Stimulated activated CD4-positive, alpha-beta T cell treated with anti-CD3 and anti-CD28 coated beads, Interleukin-4, amount 100 ng/mL, for 4 hours (primary cell): ENCODE measurements at places on chromosomes 11 and 22.

- DNase-seq = no peak
These were observed 9.0 kb upstream of the FTH1 start for GRCh38 chr11:61976420-61976800.

- no peak for DNase-seq
These were observed 59.5 kb downstream of the TRIM29 start for GRCh38 chr11:120078397-120078796.

DNA sequence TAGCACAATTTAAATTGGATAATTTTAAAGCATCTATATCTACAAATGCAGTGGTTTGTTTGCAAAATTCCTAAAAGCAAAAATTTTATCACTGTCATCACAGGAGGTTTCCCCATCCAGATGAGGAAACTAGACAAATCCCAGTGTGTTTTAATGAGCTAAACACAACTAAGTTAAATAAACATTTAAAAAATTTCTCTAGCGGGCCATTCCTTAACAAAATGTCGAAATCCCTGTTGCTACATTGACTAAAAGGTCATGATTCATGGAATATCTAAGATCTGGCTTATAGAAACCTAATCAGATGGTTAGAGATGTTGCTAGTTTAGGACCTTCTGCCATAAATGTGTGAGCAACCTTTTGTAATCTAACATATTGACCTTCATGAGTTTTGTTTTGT, 107.3 kb upstream of the BDNF start:
- no peak for DNase-seq

DNA sequence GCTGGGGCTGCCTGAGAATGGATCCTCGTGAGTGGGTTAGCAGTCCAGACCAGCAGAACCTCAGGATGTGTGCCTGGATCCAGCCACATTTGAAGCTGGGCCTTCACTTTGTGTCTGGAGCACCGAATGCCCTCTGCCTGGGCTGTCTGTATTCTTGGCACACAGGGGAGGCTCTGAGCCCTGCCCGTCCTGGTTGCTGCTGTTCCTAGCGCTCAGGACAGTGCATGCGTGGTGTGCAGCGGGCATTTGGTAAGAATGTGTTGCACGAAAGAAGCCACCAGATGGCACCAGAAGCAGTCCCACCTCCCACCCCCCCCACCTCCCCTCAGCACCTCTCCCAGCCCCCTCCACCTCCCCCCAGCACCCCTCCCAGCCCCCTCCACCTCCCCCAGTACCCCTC, 4.1 kb upstream of the MAPK11 start:
- DNase-seq = peak; percentile 40

- DNase-seq = no peak
These were observed at the start of gene CARNS1 for GRCh38 chr11:67415501-67416304. TSS of gene CARNS1 (plus strand) at chr11:67415678. CDS start at chr11:67416200, 522 bp downstream.

- DNase-seq = no peak
These were observed 6.5 kb downstream of the MRPL23 start for GRCh38 chr11:1953489-1954266.

DNA sequence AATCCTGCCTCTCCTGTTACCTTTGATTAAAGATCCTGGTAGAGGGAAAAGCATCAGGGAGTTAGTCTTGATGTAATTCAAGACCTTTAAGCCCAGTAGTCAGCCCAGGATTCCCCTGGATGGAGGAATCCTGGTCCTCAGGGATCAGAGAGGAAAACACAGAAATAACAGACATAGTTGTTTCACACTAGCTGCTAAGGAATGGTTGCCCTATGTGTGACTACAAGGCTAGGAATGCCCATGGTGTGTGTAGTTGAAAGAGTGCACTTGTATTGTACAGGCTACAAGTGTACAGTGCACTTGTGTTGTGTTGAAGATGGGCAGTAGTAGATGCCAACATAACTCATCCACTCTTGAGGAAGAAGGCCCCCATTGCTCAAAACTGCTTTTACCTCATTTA, 226.8 kb downstream of the AASDHPPT start:
- no peak for DNase-seq

DNA sequence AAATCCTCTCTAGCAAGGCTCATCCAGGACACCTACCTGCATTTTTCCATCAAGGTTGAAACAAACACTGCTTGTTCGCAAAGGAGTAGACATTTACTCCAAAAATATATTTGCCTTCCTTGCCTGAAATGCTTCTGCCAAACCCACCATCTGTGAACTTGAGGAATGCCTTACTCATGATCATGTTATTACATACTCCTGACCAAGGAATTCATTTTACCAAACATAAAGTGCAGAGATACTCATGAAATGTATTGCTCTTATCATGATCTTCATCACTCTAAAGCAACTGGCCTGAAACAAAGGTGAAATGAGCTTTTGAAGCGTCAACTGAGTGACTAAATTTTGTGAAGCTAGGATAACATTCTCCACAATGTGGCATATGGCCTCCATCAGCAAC, 243.1 kb upstream of the CCDC179 start:
- DNase-seq = no peak

DNA sequence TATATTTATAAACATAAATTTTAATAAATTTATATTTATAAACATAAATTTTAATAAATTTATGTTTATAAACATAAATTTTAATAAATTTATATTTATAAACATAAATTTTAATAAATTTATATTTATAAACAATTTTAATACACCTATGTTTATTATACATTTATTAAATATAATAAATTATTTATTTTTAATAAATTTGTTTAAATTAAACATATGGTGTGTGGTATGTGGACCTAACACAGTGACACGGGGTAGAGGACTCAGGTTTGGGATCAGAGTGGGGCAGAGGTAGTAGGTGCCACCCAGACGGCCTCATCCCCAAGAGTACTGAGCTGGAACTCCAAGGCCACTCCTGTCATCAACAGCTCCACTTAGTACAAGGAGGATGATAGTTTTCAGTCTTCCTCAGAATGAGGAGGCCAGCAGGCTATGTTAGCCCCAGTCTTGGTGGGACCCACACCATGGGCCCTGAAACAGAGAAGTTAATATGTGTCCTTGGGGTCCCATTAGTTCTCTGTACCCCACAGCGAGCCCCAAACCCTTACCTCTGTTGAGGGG, 46.7 kb upstream of the BID start:
- DNase-seq = no peak

DNA sequence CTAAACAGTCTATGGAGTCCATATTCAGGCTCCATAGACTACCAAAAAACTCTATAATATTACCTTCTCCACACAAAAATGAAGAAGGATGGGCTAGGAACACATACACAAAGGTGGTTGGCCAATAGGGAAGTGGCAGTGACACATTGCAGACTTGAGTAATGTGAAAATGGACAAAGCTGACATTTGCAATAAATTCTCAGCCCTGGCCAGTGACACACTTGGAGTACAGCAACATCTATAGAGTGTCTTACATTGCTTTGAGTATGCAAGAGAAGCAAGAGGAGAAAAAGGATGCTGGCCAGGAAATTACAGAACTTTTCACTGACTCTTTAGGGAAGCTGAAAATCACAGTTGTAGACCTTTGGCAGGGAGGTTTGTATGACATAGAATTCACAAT, 7.3 kb upstream of the OR52W1 start:
- no peak for DNase-seq

DNA sequence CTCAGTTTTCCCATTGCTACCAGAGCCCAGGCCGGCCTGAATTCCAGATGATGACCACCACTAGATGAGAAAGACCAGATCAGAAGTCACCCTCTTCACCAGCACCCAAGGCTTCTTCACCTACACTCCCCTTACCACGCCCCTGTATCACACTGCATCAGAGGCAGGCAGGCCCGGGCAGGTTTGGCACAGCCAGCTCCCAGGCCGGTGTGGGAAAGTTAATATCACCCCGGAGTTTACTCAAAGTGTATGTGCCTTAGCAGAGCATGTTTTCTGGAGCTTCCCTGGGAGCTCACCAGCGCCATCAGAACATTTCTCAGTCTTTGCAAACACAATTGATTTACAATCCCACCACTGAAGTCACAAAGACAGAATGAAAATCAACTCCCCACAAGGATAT, 47.5 kb upstream of the POU2AF1 start:
- DNase-seq = no peak

DNA sequence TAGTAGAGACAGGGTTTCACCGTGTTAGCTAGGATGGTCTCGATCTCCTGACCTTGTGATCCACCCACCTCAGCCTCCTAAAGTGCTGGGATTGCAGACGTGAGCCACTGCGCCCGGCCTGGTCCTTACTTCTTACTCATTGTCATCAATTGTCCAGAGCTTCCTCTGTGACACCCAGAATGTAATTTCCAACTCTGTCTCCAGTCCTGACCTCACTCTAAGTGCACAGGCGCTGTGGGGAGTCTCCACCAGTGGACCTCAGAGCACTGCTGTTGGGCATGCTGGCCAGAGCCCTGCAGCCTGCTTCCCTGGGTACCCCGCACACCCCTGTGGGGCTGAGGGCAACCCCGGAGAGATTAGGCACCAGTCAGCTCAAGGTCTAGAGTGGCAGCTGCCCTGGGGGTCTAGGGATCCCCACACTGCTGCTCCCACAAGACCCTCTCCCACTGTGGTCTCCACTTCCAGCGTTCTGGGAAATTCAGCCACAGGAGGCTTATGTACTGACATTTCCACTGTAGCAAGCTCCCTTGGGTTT, 1140.3 kb downstream of the TBC1D22A start:
- DNase-seq = no peak

DNA sequence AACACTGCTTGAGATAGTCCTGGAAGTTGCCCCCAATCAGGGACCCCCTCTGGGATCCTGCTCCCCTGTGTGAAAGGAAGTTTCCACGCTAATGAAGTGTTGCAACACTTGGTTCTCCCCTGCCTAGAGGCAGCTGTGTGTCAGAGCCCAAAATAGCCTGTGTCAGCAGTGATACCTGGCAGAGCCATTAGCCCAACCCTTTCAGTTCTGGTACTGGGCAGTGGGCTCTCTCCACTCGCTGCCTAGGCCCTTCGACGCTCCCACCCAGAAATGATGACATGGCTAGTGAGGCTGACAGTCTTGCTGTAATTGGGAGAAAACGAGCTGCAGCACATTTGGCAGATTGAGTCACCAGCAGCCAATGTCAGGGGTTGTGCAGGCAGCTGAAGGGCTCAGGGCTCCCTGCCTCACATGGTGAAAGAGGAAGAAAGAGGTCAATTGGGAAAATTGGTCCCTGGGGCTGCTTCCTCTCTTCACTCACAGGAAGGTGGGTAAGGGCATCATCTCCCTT, 1.4 kb upstream of the NXF1 start:
- no peak for DNase-seq

DNA sequence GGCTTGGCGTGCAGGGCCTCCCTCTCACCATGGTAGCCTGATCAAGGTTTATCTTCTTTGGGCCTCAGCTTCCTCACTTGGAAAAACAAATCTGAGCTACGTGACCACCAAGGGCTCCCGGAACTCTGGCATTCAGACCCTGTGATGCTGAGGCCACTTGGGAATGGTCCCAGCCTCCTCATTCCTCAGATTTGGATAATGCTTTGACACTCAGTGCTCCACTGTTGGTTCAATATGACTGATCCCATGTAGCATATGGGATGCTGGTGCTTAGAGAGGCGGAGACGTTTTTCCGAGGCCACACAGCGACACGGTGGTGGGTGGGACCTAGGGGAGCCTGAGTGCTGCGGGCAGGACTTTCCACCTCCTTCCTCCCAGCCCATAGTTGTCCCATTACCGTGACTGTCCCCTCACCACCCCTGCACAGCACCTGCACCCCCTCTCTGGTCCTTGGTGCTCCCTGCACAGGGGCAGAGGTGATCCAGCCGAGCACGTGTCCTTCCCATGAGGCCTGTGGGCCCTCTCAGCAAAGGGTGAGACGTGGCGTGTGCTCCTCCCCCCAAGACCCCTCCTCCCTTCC, 23.1 kb downstream of the MB start:
- no peak for DNase-seq

DNA sequence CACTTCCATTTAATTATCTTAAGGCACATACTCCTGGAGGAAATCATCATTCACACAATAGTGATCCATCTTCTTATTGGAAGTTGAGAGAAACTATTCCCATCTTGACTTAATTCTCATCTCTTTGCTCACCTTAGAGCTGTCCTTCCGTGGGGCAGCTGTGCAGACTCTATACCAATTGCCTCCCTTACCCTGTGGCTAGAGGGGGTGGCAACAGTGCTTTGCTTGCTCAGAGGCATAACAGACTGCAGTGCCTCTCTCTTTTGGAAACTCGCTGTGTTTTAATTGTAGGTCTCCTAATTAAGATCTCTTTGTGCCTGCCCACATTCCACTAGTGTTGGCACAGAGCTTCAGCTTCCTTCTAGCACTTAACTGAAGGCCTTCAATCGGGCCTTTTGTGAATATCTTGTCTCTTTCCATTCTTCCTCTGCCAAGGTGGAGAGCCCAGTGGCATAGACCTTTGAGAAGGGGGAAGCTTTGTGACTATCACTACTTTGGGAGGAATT, 5.5 kb downstream of the KMT2A start:
- no peak for DNase-seq

DNA sequence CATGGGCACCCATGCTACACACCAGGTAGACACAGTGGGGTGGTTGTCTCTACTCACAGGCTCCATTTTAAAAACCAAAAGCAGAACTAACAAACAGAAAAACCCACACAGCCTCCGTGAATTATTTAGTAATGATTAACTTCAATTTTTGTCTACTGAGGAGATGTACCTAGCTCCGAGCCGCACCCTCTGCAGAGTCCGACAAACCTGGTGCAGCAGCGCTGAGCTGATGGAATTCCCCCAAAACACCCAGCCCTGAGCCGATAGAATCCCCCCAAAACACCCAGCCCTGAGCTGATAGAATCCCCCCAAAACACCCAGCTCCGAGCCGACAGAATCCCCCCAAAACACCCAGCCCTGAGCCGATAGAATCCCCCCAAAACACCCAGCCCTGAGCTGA, 927.0 kb downstream of the BRD1 start:
- no peak for DNase-seq

GRCh38 chr11:10502770-10503169, 38.2 kb downstream of the RNF141 start:
- no peak for DNase-seq

DNA sequence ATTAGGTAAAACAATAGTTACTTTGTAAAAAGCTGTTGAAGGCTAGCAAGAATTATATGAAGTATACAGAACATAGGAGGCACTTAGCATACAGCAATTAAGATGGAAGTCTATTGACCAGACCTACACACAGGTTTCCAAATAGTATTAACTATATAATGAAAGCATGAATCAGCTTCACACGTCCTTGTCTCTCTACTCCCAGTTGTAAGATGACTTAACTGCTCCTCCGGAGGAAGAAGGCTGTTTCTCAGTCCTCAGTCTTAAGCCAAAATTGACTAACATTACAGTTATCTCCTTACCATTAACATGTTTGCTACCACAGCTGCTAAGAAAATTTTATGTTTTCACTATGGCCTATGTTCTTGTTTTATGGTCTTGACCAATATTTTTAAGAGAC, 24.7 kb downstream of the SIK3 start:
- no peak for DNase-seq
